Heart left ventricle (tissue), 16 donors: ENCODE measurements at places on chromosomes 1 and 21. TPM values are rescaled to one million over a fixed set of nuclear protein-coding genes. Genes with fewer than 3 reads are reported as not detected.

CYP4B1 gene
- total RNA-seq: 1.5 TPM

LYPD8 gene
- not detected for total RNA-seq

KRTAP19-3 gene
- not detected for total RNA-seq

SLC6A17 gene
- total RNA-seq: not detected

MAPKAPK2 gene
- 176 TPM for total RNA-seq

NES gene
- total RNA-seq: 499 TPM

ACOT7 gene
- 16.8 TPM for total RNA-seq

TBX15 gene
- total RNA-seq: 1.8 TPM

- DNase-seq: no peak
Observed at GRCh38 chr1:108634521-108634920, 26.4 kb downstream of the HENMT1 start.

DNA sequence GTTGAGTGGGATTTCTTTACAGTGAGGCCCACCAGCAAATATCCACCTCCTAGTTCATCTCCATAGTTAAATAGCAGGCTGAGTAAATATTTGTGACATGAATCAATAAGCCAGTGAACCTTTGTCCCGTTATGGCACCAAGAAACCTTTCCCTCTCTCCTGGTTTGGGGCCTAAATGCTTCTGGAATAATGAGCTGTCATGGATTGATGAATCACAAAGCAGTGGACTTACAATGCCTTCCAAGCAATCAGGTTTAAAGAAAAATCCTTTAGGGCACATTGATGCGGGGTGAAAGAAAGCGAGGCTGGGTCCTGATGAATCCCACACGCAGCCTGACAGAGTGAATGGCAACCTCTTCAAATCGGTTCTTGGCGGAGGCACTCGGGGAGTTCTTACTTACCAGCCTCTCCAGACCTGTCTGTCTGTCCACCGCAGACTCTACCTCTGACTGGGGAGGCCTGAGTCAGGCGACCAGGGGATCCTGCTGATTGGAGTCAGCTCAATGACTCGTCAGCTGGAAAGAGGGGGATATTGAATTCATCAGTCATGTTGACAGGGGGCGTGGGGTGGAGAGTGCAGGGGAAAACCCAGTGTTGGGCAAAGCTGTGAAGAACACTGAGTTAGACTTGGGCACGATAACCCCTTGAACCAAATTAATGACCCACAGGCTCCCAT is 247.3 kb downstream of the PLPP3 start:
- DNase-seq: no peak

DNA sequence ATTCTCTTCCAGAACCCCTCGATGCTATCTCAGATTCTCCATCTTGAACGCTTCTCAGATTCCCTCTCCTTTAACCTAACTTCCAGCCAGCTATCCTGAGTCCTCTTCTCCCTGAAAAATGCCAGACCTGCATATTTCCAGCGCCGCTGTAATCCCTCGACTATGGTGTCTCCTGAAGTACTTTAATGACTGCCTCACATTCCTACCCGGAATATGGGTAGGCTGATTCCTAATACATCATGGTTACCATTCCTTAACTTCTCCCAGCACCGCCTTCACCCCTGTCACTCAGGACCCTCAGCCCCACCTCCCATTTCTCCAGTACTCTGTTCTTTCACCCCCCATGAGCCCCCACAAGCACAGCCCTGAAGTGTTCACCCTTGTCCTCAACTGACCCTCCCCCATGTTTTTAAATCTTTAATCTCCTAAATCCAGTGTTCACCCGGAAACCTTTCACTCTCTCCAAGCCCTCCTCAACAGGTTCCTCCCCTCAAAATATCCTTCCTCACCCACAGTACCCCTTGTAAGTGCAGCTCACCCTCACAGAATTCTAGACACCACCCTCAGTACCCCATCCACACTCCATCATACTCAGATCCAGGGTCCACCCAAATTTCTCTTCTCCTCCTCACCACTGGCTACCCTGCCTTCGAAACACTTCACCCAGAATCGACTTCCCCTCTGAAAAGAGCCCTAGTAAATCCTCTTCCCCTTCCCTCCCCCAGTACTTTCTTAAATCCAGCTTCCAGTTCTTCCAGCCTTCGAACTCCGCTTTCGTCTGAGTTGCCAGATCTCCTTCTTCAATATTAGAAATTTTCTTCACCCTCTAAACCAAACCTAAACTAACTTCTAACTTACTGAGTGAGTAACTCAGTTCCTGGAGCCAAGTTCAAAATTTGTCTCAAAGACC is 922 bp downstream of the CPT2 start:
- no peak for DNase-seq

GRCh38 chr1:207240325-207241101 is 81.0 kb upstream of the CD55 start:
- DNase-seq: no peak

DNA sequence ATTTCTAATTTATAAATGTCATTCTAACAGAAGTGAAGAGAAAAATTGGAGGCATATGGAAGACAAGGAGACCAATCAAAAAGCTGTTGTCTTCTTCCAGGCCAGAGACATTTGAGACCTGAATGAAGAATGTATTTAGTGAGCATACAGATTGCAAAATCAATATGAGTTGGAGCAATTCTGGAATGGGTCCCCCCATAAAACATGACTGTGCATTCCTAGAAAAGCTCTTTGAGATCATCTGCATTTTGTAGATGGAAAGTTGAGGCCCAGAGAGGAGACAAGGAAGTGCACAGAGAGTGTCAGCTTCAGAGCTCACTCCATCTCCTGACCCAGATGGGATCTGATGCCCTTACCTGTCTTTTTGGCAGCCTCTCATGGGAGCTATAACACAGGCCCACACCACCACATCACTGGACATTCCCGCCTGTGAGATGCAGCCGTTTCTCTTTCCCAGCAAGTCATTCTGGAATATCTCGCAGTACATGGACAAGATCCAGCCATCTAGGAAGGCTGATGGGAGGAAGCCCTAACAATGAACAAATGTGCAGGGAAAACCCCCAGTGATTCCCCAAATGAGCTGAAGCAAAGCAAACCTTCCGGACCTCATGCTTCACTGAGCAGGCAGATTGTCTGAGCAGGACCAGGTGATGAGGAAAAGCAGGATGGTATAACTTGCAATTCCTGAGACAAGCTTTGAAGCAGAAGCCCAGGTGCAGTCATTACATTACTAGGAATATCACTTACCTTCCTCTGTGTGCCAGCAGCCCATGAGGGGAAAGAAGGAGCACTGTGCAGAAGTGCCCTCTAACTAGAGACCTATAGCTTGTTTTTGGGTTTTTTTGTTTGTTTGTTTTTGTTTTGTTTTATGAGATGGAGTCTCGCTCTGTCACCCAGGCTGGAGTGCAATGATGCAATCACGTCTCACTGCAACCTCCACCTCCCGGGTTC is 445.6 kb downstream of the PLPP3 start:
- DNase-seq: no peak

GRCh38 chr1:231420959-231421545 is 1.0 kb downstream of the EGLN1 start:
- peak; percentile 60 for DNase-seq

DNA sequence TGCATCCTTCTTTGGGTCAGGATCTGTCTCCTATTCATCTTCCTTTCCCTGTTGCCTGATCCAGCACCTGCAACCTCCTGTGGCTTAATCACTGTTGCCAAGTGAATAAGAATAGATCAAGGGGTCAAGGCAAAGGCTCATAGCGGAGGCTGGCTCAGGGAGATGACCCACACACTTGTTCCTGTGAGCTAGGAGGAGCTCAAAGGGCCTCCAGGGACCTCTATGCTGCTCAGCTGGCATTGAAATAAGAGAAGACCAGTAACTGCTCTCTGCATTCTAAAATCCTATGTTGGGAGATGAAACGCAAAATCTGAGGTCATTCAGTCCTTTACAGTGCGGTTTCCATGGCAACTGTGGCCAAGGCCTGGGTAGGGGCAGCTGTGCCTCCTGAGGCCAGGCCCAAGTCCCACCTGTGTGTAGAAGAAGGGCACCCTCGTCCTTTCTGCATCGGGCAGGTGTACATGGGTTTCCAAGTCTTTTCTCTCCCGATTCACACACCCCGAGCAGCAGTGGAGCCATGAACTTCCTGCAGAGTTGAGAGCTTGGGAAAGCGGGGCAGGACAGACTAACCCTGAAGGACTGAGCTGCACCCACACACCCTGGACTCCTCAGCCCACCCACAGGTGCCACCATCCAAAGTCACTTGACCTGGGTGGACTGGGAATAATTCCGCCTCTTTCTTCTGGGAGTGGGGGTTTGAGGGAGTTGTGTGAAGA is 27.8 kb upstream of the STUM start:
- DNase-seq: no peak

GRCh38 chr1:210505601-210506496 is 177.1 kb downstream of the HHAT start:
- DNase-seq: no peak

DNA sequence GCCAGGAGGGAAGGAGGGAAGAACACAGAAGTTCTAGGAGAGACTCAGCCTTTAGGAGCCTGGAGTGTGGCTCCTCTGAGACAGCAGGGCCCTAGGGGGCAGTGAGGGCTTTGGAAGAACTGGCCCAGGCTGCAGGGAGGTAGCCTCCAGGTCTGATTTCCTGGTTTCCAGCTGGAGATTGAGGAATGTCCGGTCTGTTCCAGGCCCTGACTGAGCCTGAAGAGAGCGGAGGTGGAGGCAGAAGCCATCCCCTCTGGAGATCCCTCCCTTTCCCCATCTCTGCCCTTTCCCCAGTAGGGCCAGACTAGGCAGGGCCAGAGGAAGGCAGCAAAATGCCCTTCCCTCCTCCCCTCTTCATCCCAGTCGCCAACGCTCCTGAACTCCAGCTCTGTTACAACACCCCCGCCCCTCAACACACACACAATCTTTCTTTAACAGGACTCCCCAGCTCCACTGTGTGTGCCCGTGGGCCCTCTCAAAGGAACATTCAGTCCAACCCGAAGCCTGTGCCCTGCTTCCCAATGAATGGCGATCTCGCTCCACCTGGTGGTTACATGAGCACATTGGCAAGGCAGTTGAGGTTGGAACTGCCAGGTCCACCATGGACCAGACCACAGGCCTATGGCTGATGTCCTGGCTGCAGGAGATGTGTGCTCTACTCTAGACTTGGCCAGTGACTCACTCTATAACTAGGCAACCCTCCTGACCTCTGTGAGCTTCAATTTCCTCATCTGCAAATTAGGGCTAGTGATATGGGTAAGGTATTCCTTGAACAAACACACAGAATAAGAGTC is 32.0 kb downstream of the MAP7D1 start:
- peak; percentile 88 for DNase-seq

DNA sequence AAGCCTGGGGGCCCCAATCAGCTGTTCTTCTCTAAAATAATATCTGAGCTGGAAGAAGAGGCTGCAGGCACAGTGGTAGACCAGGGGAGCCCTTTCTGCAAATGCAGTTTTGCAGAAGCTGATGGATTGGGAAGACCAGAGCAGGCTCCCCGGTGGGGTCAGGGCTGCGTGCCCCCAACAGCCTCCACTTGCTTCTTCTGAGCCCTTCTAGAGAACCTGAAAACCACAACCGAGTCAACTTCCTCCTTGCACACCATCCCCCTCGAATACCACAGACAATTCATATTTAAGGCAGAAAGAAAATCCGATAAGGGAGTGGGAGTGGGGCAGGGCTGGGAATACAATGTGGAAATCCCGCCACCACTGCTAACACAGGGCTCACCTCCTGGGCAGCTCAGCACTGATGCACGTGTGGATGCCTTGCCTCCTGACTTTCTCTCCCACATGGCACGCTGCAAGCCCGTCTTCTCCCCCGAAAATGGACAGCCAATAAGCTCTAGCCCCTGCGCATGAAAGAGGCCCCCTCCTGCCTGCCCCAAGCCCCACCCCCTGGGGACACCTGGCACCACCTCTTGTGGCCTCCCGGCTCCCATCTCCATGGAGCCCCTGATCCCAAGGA is 25.4 kb upstream of the ALDH4A1 start:
- no peak for DNase-seq

- DNase-seq: no peak
Observed at GRCh38 chr21:32298658-32299081, at the start of gene MRAP. Gene MRAP, plus strand, starts transcription at chr21:32298855. Its CDS starts 117 bp downstream, at chr21:32298972.

DNA sequence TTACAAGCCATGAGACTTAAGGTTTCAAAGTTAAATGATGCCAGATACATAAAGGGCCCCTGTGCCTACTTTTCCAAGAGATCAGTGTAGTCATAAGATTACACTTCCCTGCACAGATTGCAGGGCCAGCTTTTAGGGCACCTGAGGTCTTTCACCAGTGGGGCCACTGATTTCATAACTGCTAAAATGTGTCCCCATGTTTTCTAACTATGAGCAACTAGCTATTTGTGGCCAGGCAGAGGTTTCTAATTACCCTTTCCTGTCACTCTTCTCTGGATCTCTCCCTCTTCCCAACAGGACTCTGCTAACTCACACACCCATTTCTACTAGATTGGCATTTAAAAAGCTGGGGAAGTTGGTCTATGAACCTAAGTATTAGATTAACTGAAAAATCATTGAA is 207.1 kb upstream of the SGIP1 start:
- no peak for DNase-seq

DNA sequence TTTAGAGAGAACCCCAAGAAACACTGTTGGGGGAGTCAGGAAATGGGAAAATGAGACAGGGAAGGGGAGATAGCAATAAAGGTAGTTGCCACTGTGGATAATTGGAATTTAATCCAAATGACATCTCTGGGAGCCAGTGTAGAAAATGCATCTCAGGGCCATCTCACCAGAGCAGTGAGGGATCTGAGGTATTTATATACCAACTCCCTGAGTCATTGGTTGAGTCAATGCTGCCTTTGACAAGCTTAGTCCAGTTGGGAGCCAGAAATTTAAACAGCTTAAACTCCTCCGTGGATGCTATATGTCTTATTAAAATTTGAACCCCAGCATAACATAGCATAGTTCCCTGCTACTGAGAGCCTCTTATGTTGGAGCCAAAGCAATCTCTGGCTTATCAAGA is 140.3 kb downstream of the SLC30A10 start:
- no peak for DNase-seq

DNA sequence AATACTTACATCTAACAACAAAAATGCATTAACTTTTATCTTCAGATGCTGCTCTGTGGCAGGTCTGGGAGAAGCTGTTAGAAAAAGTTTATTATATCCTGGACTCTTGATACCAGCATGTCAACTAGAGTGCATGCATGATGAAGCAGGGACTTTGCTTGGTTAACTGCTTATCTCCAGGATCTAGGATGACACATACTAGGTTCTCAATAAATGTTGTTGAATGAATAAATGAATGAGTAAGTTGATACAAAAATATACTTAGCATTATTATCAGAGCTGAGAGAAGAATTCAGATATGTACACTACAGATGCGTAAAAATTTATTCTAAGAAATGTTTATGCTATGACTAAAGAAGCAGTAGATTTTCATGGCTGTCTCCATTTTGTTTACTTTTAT is 304.3 kb downstream of the LTN1 start:
- DNase-seq: no peak

GRCh38 chr1:64546013-64546412 is 76.1 kb downstream of the CACHD1 start:
- DNase-seq: no peak

GRCh38 chr1:234611225-234611846 is 1.4 kb upstream of the IRF2BP2 start:
- no peak for DNase-seq

GRCh38 chr1:198018529-198018928 is 101.4 kb downstream of the LHX9 start:
- no peak for DNase-seq

DNA sequence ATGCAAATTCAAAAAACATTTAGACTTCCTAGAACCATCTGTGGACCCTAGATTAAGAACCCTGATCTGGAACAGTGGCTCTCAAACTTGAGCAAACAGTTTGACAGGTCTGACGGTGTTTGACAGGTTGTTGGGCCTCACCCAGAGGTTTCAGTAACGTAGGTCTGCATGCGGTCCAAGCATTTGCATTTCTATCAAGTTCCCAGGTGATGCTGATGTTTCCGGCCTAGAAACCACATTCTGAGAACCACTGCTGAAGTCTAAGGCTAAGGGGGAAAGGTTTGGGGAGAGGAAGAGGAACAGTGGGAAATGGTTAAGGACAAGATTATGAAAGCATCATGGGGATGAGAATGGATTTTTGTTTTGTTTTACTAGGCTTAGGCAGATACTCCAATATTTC is 48.6 kb downstream of the MDM4 start:
- DNase-seq: no peak
